ENCODE measurements at places on chromosomes 7 and 10.

DNA sequence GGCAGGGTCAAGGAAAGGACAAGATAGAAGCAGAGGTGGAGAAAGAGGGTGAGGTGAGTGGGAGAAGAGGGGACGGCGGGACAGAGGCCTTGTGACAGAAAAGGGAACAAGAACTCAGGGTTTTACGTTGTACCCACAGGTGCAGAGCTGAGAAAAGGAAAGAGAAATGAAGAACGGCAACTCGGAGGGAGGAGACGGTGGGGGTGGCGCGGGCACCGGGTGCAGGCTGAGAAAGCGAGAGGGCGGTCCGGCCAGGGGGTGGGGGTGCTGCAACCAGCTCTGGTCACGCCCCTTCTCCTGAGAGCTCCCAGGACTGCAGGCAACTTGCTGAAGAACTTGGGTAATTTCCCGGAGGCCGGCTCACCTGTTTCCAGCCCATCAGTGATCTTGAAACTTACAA is 65.3 kb downstream of the CARD11 start:
- DNase-seq = no peak

DNA sequence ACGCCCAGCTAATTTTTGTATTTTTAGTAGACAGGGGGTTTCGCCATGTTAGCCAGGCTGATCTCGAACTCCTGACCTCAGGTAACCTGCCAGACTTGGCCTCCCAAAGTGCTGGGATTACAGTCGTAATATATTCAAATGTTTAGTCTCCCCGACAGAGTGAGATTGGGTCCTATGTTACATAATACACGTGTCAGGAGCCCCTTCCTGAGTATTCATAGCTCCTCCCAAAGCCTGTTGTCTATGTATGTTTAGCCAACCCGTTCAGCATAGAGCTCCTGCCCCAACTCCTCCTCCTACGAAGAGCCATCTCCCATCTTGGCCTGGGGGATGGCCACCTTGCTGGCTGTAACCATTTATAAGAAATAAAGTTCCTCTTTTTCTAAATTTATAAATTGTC is 2.7 kb upstream of the PPP2R2D start:
- no peak for DNase-seq

DNA sequence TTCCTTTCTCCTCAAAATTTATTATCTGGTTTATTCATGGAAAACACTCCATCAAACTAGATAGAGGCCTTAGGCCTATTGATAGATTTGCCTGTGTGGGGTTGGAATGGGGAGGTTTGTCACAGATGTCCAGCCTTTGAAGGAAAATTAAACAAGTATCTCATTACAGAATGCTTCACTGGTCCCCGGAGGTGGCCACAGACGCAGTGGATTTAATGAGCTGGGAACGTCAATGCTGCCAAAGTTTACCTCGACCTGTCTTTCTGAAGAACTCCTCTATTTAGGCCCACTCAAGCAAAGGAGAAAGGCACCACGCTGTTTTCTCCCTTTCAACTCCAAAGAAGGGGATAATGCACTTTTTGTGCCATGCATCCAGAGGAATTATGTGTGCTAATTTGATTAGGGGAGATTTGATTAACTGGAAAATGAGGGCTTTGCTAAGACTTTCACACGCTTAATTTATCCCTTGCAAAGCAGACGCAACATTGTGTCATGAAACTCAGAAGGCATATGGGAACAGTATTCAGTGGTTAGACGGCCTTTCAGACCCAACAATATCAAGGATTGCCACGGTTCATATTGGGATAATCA is 558.8 kb upstream of the GALNT17 start:
- DNase-seq = no peak

DNA sequence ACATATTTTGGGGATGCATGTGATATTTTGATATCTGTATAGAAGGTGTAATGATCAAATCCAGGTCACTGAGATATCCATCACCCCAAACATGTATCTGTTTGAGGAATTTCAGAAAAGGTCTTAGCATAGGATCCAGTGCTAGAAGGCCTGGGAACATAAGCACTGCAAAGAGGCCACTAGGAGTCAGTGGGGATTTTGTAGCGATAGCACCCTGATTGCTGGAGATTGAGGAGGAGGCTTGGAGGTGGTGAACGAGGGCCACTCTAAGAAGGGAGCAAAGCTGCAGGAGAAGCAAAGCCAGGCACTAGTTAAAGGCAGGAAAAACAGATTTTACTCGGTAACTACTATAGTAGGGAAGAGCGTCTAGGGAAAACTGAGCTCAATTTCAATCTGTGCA is 324.0 kb downstream of the LHFPL3 start:
- DNase-seq = no peak

DNA sequence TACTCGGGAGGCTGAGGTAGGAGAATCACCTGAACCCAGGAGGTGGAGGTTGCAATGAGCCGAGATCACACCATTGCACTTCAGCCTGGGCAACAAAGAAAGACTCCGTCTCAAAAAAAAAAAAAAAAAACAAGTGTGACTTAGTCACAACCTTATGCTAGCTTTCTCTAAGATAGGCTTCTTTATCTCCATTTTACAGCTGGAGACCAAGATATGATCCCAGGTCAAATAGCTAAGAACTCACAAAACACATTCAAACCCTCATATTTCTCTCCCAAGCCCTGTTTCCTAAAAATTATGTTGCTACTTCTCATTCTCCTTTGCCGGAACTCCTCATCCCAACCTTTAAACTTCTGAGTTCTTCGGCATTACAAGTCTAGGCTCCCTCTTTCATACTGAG is 13.0 kb upstream of the DHTKD1 start:
- no peak for DNase-seq

GRCh38 chr10:69633673-69634635 is 3.9 kb downstream of the FAM241B start:
- no peak for DNase-seq
